Trophoblast cell (in vitro differentiated cells and primary cell): ENCODE measurements at places on chromosomes 7 and 10.

DNA sequence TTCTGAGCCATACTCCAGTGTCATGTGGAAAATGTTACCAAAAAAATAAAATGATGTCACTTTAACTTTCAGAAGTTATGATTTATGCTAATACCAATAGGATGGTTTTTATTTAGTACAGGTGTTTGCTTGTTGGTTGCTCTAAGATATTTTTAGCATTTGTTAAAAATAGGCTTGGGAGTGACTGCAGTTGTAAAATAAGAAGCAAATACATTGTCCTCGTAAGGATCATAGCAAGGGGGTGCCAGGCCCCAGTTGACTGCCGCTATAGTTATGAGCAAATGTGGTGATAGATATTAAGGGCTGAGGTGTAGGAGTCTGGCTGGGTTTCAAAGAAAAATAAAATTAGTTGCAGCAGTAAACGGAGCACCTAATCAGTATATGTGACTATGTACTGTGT lies 354.4 kb upstream of the BMPER start:
- no peak for DNase-seq

- DNase-seq, result no peak
Measured at GRCh38 chr7:133784486-133785001, 342.6 kb upstream of the LRGUK start.

DNA sequence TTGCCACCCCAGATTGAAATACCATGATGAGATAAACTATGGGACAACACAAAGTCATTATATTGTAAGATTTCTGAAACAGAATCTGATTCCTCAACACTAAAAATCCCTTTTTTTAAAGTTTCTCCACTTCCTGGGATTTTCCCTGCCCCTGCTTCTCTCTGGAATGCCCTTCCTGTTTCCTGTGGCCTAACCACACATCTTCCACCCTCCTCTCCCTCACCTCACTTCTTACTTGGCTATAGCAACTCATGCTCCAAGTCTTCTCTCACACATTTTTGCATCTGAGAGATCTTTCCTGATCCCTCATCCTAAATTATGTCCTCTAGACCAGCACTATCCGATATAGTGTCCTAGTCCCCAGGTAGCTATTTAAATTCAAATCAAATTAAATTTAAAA lies 4.1 kb upstream of the RELN start:
- DNase-seq, result no peak

GRCh38 chr10:123792248-123792978 lies 99.2 kb downstream of the CPXM2 start:
- no peak for DNase-seq

DNA sequence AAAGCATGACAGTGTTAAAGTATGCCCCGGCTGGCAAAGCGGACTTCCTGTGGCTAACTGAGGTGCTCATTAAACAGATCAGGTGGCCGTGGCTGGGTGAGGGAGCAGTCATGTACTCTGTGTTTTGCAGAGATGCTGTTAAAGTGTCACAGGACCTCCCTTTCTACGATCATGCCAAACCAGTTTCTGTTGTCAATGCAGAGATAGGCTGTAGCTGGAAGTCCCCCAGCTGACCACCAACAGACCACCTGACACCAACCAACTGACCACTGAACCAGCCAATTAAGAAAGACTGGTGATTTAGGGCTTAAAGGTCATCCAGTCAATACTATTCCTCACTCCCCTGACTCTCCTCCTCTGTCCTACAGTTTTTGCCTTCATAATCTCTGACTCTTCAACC lies 431.1 kb upstream of the LRGUK start:
- no peak for DNase-seq

GRCh38 chr10:119445935-119446317 lies 96.6 kb downstream of the RGS10 start:
- DNase-seq, result no peak

GRCh38 chr10:15725603-15726002 lies 5.9 kb upstream of the ITGA8 start:
- peak; percentile 68 for DNase-seq

DNA sequence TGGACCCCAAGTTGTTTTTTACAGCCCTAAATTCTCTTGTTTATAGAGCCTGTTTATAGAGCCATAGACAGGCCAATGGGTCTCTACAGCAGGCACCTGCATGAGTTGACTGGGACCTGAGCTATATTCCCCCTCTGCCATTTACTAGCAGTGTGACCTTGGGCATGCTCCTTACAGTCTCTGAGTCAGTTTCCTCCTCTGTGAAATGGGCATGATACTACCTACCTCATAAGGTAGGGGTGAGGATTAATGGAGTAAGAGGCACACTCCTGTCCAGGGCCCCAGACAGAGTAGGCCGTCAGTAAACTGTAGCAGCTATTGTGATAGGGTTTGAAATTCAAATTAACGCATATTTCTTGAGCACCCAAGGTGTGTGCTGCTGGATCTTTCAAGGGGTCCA lies 138.1 kb downstream of the TCF7L2 start:
- DNase-seq, result no peak
